ENCODE measurements at places on chromosomes 4 and X.

DNA sequence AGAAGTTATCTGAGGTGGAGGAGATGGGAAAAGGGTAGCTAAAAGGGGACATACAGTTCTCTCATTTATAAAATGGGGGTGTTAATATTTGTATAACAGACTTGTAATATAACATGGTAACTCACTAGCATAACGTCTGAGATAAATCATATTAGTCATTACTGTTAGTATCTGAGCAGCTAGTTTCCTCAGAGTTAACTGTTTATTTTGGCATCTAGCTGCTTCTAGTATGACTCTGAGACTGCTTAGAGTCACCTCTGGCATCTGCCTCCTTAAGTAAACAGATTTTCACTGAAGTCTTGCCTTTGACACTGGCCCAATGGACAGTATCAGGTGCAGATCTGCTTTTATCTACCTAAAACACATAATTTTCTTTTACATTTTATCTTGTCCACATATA lies 58.1 kb downstream of the SLC30A9 start:
- DNase-seq, result no peak

DNA sequence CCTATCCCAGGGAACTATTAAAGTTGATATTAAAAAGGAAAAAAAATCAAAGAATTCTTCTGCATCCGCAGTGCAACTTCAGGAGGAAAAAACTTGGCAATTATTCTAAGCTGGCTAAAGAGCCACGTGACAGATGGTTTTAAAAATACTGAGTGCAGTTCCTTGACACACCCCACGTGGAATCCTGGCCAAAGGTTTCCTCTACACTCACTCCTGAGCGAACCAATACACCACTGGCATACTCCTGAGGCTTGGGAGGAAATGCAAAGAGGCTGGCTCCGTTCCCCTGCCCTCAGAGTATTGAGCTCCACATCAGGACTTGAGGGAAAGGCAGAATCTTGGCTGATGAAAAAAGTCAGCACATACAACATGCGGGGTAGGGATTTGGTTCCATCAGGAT lies 133.8 kb upstream of the ATP6AP2 start:
- DNase-seq, result no peak

DNA sequence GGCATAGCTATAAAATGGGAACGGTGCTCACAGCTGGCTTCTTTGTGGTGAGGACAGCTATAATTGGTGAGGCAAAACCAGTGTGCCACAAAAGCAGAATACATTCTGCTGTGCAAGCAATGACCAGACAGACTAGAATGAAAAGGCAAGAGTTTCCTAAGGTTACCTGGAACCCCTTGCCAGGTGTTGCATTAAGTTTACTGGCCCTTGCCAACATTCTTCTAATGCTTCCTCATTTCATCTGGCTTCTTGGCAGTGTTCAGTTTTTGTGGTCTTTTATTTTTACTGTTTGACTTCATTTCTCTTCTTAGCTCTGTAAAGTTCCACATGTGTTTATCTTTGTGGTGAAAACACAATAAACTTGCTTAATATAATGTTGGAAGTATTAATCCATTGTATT lies 131.4 kb downstream of the PTTG2 start:
- no peak for DNase-seq

- DNase-seq, result no peak
Observed at GRCh38 chr4:81452452-81453006, 19.2 kb downstream of the RASGEF1B start.

DNA sequence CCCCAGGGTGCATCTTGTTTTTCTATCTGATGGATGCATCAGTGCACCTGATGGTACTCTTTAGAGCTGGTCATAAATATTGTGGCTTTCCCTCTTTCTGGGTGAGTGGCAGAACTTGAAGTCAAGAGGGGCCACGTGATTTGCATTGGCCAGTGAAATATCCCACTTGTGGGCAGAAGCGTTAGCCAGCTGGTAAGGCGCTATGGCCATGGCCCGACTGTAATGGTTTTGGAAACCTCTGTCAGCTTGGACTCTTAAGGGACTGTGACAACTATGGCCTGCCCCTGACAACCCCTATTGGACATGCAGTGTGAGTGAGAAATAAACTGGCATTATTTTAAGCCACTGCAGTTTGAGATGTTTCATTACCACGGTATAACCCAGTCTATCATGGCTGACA lies 72.8 kb downstream of the SEL1L3 start:
- DNase-seq, result no peak

DNA sequence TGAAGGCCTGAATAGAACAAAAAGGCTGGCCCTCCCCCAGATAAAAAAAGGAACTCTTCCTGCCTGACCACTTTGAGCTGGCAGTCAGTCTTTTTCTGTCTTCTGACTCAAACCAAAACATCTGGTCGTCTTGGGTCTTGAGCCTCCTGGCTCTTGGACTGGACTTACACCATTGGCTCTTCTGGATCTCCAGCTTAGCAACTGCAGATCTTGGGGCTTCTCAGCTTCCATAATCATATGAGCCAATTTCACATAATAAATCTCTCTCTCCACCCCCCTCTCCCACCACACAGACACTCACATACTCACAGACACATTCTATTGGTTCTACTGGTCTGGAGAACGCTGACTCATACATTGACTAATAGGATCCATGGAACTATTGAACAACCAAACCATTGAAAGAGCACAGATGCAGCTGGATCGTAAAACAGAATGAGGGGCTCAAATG lies 15.6 kb upstream of the CWH43 start:
- DNase-seq, result no peak

DNA sequence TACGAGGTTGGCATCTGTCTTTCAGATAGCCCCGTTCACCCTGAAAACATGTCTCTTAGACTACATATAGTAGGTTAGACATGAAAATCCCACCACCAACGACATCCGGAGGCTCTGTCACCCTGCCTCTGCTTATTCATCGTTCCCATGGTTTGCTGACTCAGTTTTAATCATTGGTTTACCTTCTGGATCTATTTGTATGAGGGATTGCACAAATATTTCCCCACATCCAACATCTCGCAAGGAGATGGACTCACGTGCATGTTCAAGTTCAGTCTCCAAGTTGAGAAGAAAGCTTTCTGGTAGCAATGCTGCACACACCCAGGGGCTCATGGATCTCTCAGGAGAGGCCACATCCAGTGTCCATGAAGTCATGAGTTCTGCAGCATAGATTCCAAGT lies 10.8 kb downstream of the CETN2 start:
- no peak for DNase-seq

DNA sequence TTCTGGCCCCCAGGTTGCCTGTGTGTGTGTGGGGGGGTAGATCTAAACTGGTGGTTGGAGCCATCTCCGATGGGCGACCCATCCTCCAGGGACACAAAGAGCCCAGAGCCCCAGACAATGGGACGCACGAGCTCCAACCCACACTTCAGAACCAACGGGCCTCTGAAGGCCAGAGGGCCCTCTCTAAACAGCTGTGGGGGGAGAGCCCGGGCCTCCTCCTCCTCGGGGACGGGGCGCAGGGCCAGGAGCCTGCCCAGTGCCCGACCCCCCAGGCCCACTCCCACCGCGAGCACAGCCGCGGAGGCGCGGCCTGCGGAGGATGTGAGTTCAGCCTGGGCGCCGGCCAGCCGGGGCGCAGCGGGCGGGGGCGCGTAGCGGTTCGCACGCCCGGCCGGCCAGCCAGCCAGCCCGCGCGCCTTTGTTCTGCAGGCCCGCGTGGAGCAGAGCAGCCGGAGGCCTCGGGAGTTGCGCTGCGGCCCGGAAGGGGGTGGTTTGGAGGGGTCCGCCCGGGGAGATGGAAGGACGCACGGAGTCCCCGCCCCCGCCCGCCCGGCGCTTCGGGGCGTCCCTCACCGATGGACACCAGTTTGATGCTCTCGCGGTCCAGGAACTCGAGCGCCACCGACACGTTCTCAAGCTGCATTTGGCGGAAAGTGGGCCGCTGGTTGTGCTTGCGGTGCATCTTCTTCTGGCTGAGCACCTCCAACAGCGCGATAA lies 4.0 kb downstream of the FLNA start:
- DNase-seq, result no peak

DNA sequence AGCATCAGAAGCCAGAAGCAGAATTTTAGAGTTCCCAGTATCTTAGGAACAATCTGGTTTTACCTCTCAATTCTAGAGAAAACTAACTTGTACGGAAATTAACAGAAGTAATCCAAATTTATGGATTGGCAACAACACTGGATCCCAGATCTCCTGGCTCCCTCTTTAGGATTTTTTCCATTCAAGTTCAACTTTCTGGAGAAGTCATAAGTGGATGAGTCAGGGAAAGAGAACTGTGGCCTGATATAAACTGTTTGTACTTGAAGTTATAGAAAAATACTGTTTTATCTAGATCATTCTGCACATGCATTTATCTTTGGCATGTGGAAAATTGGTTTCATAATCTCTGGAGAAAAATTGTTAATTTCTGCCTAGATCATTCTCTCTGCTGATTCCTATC lies 380.4 kb downstream of the PCDH7 start:
- no peak for DNase-seq

- DNase-seq, result no peak
Observed at GRCh38 chr4:52251864-52252263, 200.8 kb downstream of the SPATA18 start.

DNA sequence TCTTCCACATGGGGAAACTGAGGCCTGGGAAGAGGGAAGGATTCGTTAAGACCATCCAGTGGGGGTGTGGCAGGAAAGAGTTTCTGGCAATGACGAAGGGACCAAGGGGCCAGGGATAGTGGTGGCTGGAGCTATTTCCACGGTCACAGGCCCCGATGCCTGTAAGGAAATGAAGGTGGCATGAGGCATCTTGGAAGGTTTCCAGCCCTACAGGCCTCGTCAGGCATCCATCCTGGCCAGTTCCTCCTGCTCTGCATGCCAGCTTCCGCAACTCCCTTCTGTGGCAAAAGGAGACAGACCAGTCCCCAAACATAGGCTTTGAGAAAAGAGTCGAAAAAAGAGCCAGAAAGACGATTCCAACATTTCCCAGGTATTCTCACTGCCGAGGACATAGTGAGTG lies 9.2 kb upstream of the C4orf50 start:
- no peak for DNase-seq

DNA sequence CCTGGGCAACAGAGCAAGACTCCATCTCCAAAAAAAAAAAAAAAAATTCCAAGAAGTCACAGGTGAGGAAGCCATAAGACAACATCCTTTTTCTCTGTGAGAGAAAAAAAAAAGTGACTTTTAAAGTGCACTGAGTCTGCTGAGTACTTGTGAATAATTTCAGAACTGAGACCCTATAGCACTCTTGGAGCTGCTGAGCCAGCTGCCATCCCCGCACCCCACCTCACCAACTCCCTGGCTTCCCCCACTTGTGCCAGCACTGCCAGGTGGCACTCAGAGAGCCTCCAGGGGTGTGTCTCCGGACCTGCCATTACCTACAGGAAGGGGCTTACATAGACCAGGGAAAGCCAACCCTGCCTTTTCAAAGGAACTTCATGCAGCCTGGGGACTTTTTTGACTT lies 39.2 kb upstream of the HS3ST1 start:
- peak; percentile 3 for DNase-seq

GRCh38 chr4:7786040-7786439 lies 153.6 kb downstream of the AFAP1 start:
- no peak for DNase-seq

- DNase-seq, result no peak
Observed at GRCh38 chr4:127521463-127521862, 111.3 kb upstream of the INTU start.

DNA sequence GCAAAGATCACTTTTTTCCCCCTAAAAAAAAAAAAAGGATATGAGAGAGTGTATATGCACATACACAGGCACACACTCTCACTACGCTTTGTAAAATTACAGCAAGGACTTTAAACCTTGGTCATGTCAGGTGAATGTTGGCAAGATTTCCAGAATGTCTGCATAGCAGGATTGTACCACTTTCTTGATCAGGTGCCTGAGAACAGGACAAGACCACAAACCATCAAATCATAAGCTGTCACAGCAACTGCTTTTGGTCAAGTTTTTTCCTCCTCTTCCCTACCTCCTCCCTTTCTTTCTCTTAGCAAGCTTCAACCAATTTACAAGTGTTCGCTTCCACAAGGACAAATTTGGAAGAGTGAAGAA lies 15.3 kb downstream of the PPARGC1A start:
- no peak for DNase-seq

DNA sequence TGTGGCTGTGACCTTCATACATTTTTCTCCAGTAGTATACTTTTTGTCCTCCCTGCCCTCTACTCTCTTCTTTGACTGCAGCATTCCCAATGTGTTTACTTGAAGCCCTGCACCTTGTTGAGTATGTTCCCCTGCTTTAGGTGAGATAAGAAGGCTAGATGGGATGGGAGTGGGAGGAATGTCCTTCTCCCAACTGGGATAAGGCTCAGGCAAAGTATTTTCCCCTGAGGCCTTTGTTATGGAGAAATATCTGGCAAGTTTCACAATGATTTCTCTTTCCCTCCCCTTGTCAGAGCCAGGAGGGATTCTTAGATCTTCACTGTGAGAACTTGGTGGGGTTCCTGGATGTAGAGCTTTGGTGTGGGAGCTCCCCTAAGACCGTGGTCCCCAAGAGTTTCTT lies 131.8 kb downstream of the CLCN5 start:
- DNase-seq, result no peak

DNA sequence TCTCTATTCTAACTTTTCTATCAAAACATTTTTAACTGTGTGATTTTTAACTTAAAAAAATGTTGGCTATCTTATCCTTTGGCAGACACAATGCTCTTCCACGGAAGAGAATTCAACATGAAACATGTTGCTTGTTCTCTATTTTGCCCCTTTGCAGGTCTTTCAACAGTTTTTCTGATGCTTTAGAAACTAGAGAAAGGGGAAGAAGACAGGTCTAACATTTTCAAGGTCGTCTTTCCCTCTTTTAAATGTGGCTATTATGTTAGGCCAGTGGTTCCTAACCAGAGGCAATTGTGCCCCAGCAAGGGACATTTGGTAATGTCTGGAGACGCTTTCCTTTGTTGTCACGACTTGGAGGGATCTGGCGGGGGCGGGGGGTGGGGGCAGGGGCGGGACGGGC lies 95.0 kb downstream of the SH3KBP1 start:
- no peak for DNase-seq

DNA sequence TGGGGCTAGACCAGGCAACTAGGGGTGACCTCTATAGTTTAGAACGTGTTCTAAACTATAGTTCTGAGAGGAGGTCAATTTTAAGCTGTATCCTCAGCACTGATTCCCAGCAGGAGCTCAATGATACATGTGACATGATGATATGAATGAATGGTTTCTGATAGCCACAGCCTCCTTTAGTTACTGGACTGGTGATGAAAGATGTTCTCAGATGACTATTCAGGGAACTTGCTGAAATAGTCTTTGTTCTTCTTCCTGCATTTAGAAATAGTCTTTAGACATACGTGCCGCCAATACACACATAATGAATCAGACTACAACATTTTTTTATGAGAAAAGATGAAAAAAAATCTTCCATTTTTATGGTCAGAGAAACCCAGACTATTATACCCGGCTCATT lies 116.3 kb upstream of the TMEM150C start:
- DNase-seq, result no peak

- peak; percentile 58 for DNase-seq
Observed at GRCh38 chrX:7110821-7111276, 36.7 kb upstream of the STS start.

Measured in stimulated activated naive B cell treated with anti-CD40 and anti-IgM and Interleukin-4, amounts not matched to agents 10 μg/mL and 1 μg/mL and 100 μg/mL, for 72 hours (primary cell).